NCI-H1105 (cell line): ENCODE measurements at places on chromosomes 7 and 10.

GRCh38 chr7:1923409-1924257 is 253.6 kb downstream of the ELFN1 start:
- DNase-seq = no peak

DNA sequence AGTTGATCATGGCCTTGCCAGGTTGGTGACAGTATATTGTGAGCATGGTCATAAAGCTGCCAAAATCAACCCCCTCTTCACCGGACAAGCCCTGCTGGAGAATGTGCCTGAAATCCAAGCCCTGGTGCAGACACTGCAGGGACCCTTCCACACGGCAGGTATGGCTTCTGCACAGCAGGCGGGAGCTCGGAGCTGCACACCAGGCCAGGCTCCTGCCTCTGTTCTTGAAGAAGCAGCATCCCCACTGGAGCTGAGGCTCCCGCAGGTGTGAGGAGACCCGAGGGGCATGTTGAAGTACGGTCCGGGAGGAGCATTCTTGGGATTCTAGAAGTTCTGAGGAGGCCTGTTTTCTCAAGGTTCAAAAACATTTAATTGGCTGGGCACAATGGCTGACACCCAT is 12.7 kb downstream of the DHTKD1 start:
- DNase-seq = no peak

- no peak for DNase-seq
Observed at GRCh38 chr7:151008511-151009323, 15.6 kb downstream of the ATG9B start.

DNA sequence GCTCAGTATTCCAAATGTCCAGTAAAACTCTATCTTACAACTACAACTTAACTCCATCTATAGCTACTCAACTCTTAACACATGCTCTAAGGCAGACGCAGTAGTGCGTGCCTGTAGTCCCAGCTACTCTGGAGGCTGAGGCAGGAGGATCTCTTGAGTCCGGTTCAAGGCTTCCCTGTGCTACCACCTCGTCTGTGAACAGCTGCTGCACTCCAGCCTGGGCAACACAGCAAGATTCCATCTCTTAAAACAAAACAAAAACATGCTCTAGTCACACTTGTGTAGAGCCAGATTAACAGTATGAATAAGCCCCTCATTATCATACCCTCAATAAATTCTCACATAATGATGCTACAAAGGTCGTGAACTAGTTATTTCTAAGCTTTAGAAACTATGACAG is 3.6 kb downstream of the BAZ1B start:
- DNase-seq = no peak

DNA sequence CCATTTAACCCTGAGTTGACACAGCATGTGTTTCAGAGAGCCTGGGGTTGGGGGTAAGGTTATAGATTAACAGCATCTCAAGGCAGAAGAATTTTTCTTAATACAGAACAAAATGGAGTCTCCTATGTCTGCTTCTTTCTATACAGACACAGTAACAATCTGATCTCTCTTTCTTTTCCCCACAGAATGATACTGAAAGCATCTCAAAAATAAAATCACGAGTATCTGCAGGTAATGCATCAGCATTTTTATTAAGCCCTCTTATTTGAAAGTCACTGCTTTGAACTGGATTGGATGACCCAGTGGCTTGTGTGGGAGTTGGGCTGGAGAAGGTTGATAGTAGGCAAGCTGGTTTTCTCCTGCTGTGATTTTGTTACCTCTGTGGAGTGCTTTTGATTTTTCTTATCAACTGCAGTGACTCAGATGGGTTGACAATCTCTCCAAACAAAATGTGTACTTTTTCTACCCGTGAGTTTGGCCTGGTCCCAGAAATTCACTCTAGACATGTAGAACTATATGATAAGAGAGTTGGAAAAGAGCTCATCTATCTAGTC is 253.5 kb upstream of the PRKCQ start:
- DNase-seq = no peak

- no peak for DNase-seq
Observed at GRCh38 chr7:155312633-155313032, 15.0 kb downstream of the INSIG1 start.

GRCh38 chr7:142298009-142298408 is 40.2 kb upstream of the PRSS58 start:
- DNase-seq = no peak

DNA sequence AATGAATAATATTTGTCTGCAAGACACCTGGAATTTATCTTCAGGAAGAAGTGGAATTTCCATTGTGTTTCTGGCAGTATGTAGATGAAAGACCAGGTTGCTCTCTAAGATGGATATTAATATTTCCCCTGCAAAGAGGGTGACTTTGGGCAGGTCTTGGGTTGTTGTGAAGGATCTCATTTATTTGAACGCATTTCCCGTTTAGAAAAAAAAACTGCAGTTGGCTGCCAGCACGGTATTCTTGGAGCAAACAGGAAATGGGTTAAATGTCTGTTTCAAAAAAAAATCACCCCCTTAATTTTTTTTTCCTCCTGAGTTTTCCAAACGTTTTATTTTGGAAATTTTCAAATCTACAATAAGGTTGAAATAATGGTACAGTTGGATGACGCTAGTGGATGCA is 11.5 kb downstream of the EIF4H start:
- no peak for DNase-seq

DNA sequence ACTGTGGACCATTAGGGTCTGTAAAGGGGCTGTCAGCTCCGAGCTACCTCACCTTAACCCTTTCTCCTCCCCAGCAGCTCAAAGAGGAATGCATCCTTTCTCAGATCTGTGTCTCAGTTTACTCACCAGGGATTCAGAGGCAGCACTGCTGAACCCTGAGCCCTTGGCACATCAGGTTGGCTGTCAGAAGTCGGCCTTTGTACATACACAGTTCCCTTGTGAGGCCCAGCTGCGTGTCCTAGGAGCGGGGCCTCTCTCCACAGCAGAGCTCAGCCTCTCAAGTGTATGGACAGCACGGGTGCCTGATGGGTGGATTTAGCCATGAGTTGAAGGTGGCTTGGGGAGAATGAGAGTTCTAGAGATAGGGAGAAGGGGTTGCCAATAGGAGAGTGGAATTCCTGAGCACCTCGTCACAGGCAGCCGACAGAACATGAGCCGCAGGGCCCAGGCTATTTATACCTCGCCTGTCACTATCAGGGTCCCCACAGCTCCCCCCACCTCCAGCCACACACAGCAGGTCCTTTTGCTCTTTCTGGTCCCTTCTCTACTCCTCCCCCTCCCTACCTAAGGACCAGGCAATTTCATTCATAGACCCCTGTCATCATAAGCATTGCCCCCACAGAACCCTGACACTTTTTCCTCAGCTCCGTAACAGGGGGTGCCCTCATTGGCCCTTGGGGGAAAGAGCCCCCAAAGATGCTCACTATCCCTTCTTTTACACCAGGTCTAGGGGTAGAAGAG is 2.1 kb upstream of the FLNC start:
- DNase-seq = no peak

GRCh38 chr10:5806745-5807144 is 6.5 kb downstream of the GDI2 start:
- no peak for DNase-seq

- DNase-seq = no peak
Observed at GRCh38 chr7:17485368-17485767, 186.9 kb downstream of the AHR start.

GRCh38 chr7:107186240-107186639 is 17.4 kb downstream of the HBP1 start:
- no peak for DNase-seq

GRCh38 chr7:96184783-96185182 is 137.1 kb downstream of the SLC25A13 start:
- no peak for DNase-seq

DNA sequence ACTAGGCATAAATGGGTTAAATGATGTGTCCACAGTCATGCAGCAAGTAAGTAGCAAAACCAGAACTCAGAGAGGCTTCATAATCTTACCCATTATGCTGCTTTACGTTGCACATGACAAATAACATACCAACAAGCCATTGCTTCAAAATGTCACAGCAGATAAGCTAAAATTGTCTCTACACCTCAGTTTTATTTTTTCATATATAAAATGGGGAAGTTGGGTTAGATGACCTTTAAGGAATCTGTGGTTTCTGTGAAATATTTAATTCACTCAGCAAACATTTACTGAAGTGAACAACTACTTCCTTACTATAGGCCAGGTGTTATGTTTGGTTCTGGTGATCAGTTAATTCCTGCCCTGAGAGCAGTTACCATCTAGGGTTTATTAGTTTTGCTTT is 2.2 kb upstream of the ASCC1 start:
- no peak for DNase-seq

DNA sequence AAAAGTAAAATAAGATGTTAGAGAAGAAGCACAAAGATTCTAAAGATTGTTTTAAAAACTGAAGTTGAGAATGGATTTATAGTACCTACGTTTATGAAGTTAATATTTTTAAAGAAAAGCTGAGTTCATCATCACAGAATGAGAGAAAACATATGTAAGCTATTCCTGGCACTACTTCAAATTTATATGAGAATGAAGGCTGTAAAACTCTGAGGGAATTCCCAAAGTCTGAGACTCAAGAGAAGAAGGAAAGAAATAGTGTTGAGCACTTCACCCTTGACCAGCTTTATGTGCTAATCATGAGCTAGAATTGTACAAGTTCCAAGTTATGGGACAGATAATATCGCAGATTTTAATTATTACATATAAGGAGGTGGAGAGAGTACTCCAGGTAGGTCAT is 323.7 kb upstream of the GNAI1 start:
- no peak for DNase-seq

- DNase-seq = no peak
Observed at GRCh38 chr10:95404462-95404858, 113.7 kb upstream of the PDLIM1 start.

DNA sequence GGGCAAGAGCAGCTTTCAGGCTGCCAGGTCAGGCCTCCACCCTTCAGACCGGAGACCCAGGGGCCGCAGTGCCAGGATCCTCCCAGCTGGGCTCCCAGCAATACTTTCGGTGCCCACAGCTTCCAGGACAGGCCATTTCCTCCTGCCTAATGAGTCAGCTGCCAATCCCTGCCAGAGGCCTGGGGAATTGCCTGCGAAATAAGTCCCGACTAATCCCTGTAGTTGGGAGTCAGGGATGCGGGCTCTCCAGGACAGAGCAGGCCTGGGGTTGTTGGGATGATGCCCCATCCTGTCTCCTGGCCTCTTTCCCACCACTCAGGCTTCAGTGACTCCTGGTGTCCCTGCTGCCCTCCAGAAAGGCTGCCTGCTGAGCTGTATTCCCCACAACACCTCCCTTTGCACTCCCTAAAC is 143.5 kb upstream of the UNC5B start:
- DNase-seq = no peak

GRCh38 chr7:12062062-12062461 is 149.0 kb upstream of the TMEM106B start:
- no peak for DNase-seq

DNA sequence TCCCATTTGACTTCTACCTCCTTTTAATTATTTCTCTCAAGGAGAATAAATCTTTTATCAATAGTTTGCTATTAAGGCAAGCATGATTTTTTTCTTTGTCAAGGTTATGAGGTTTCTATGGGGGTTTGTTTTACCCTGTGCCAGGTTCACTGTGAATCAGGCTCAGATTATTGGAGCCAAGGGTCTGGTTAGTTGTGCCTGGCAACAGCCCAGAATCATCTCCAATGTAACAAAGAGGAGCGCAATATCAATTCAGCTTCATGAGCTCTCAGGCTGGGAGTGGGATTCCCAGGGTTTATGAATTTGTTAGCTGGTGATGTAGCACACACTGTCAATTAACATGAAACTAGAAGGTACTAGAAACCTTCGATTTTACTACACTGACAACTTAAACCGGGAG is 73.2 kb downstream of the AASS start:
- DNase-seq = no peak

GRCh38 chr10:124221356-124222317 is 128.2 kb upstream of the CHST15 start:
- DNase-seq = no peak

DNA sequence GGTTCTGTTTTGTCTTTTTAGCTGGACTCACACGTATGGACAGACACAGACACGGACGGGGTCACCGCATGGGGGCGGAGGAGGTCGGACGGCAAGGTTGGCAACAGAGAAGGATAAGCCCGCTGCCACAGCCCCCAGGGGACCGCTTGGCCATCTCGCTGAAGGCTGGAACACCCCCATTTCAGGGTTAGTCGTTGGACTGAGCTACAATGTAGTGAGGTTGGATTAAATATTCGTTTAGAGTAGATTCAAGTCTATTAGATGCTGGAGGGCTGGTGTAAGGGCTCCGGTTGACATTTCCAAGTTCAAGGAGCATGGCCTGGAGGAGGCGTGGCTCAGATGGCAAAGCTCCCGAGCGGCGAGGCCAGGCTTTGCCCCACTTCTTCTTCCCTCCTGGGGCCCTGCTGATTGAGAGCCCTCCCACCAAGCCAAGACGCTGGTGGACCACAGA is 35.2 kb downstream of the PPIF start:
- no peak for DNase-seq

DNA sequence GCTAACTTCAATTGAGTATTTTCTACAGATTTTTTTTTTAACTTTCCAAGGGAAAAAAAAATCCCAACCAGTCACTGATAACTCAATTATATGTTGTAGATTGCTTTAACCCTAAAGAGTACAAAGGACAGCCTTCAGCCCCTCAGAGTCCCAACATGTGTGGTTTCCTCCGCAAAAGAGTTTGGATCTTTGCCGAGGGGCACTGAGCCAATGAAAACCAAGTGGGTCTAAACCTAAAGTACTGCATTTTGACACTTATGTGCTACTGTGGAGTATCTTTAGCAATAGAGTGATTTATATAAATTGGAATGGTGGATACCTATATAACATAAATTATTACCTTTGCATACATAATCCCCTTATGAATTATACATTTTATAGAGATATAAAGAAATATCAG is 91.5 kb downstream of the SEMA3D start:
- no peak for DNase-seq
